ENCODE measurements at places on chromosomes 13 and 19. TPM values are rescaled to one million over a fixed set of nuclear protein-coding genes. Genes with fewer than 3 reads are reported as not detected.

The TUBB4A gene
- 7.0 TPM for total RNA-seq

The DNAAF3 gene
- total RNA-seq, result 4.6 TPM

The IFI30 gene
- total RNA-seq, result 14.7 TPM

The MEIS3 gene
- 30.9 TPM for total RNA-seq

The KL gene
- 0.02 TPM for total RNA-seq

The LENG9 gene
- 4.2 TPM for total RNA-seq

The CYP2F1 gene
- total RNA-seq, result not detected

The NEK5 gene
- not detected for total RNA-seq

The ZNF730 gene
- total RNA-seq, result not detected

The CEACAM4 gene
- not detected for total RNA-seq

The ZNF154 gene
- not detected for total RNA-seq

The CYSLTR2 gene
- not detected for total RNA-seq

The PGPEP1 gene
- total RNA-seq, result 2.2 TPM

The MAST1 gene
- total RNA-seq, result 1.8 TPM

The NDUFS7 gene
- 69.7 TPM for total RNA-seq

The ZNF417 gene
- 5.4 TPM for total RNA-seq

The ZNF497 gene
- 1.2 TPM for total RNA-seq

The CYP2A6 gene
- not detected for total RNA-seq

The KCNJ14 gene
- 1.2 TPM for total RNA-seq

The CDC16 gene
- total RNA-seq, result 41.8 TPM

The TNFRSF19 gene
- 2.9 TPM for total RNA-seq

The UNC13A gene
- 1.7 TPM for total RNA-seq

The LILRA5 gene
- not detected for total RNA-seq

The GNG7 gene
- total RNA-seq, result 0.08 TPM

The MUC16 gene
- 0.03 TPM for total RNA-seq

The ZNF737 gene
- not detected for total RNA-seq
